ENCODE measurements at places on chromosomes 7 and 10.

DNA sequence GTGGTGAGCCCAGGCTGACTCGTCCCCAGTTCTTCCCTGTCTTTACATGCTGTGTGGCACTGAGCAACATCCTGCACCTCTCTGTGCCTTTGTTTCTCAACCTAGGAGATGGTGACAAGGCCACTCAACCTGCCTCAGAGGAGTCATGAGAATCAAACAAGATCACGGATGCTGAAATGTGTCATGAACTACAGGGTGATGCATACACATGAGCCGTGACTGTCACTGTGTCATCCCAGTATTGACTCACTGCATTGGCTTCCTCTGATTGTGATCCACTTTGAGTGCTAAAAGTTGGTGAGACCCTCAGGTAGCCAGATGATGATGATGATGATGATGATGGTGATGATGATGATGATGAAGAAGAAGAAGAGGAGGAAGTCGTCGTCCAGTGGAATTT lies 11.5 kb downstream of the C10orf71 start:
- no peak for DNase-seq

DNA sequence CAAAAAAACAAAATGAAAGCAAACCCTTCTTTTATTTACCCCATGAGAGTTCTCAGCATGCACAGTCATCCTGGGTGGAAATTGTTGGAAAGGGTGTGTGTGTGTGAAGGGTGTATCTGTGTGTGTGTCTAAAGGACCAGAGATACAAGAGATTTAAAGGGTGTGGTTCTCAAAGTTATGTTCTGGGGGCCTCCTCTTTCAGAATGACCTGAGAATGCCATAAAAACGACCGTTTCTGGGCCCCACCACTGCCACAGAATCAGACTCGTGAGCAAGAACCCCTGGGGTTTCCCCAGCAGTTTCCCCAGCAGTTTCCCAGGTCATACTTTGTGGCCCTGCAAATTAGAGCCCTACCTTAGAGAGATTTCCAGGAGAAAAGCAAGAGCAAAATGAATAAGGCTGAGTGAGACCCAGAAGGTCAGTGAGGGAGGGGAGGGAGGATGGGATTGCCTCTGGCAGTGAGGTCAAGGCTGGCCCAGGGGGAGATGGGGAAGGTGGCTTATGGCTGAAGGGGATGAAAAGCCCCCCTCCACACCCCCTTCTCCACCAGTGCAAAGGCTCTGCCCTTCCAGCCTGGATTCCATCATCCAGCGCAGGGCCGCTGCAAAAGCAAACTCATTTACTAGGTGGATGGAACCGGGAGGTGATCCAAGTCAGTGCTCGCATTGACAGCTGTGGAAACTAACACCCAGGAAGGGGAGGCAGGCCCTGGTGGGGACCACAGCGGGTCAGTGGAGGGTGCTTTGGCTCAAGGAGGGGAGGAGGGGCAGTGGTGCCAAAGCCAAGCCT lies 10.2 kb downstream of the PYROXD2 start:
- no peak for DNase-seq

GRCh38 chr7:138030679-138031351 lies 28.9 kb upstream of the CREB3L2 start:
- no peak for DNase-seq

DNA sequence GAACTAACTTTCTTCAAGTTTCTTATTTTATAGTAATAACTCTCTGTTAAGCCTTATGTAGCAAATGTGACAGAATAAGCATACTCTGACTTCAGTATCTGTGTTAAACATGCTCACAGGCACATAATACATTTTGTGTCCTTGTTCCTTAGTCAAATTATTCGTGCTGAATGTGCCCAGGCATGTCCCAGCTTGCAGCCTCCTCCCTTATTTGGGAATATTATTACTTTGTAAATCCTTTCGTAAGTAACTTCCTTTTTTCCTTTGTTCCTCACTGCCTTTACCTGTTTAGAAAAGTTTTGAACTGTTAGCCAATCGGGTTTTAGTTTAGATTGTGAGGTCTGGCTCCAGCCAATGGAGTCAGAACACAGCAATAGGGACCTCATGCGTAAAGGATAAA lies 46.9 kb downstream of the GALNT11 start:
- DNase-seq, result no peak

DNA sequence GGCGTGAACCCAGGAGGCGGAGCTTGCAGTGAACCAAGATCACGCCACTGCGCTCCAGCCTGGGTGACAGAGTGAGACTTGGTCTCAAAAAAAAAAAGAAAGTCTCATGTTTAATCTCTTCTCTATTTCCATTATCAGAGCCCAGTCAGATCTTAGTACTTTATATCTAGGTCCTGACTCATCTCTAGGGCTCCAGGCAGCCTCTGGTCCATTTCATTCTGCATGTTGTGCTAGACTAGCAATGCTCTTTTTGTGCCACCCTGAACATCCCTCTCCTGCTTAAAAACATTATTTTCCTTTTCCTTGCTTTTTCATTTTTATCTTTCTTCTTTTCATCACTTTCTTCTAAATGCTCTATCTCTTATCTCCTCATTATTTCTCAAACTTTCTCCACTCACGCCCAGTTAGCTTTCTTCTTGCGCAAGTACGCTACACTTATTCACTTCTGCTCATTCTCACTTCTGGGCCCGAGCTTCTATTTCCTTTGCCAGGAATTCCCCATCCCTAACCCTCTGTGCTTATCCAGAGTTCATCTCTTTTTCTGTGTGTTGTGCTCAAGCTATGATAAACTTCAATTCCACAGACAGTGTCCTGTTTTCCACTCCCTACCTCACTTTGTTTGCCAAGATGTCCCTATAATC lies 63.9 kb downstream of the BTAF1 start:
- no peak for DNase-seq

GRCh38 chr10:131777162-131777561 lies 123.6 kb upstream of the PPP2R2D start:
- DNase-seq, result no peak

GRCh38 chr7:23246555-23246954 lies at the start of gene GPNMB:
GPNMB (plus strand) TSS chr7:23246775; CDS start chr7:23246858, 83 bp downstream.
- peak; percentile 45 for DNase-seq

- DNase-seq, result peak; percentile 69
Observed at GRCh38 chr10:44706745-44707144, 204.4 kb upstream of the TMEM72 start.

DNA sequence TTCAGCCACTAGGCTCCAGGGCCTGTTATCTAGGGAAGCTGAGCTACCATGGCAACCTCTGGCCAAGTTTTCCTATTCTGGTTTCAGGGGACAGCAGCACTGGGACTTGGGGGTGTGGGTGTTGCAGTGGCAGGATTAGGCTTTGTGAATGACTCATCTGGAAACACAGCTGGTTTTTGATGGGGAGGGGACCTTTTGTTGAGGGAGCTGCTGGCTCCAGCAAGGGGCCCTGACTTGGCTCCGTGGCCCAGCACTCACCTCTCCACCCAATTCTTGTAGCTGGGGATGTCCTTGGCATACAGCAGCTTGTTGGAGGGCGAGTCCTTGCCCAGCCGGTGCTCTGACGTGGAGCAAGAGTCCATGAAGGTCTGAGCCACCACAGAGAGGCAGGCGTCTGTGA lies 435.9 kb downstream of the PLXNA4 start:
- no peak for DNase-seq

DNA sequence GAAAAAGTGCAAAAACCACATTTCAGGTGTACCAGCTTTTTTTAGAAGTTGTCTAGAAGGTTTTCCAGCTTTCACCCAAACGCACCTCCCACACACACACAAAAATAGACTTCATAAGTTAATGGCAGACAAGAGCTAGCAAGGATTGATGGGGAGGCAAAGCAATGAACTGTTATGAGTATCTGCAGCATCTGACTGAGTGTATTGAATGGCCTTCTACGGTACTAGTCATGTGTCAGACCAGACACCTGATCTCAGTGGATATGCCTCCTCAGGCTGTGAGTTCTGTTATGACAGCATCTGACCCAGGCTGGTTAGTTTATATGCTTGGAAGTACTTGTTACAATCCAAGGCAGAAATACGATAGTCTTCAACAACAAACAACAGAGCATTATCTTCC lies 406.1 kb upstream of the AUTS2 start:
- DNase-seq, result no peak

DNA sequence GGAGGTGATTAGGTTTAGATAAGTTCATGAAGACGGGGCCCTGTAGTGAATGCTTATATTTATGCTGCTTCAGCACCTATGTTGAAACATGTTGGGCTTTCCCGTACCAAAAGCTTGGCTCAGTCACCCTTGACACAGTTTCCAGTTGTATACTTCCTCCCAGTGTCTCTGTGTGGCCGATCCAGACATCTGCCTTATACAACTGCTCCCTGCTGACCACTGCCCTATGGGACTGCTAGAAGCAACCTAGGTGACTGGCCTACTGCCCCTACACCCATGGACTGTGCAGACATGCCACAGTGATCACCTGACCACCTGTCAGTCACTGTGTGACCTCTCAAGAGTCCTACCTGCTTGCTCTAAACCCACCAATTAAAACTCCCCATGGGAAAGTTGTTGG lies 22.6 kb upstream of the TSPAN13 start:
- DNase-seq, result no peak

All from HS-27A (cell line).